ENCODE measurements at places on chromosomes 11 and 22.

DNA sequence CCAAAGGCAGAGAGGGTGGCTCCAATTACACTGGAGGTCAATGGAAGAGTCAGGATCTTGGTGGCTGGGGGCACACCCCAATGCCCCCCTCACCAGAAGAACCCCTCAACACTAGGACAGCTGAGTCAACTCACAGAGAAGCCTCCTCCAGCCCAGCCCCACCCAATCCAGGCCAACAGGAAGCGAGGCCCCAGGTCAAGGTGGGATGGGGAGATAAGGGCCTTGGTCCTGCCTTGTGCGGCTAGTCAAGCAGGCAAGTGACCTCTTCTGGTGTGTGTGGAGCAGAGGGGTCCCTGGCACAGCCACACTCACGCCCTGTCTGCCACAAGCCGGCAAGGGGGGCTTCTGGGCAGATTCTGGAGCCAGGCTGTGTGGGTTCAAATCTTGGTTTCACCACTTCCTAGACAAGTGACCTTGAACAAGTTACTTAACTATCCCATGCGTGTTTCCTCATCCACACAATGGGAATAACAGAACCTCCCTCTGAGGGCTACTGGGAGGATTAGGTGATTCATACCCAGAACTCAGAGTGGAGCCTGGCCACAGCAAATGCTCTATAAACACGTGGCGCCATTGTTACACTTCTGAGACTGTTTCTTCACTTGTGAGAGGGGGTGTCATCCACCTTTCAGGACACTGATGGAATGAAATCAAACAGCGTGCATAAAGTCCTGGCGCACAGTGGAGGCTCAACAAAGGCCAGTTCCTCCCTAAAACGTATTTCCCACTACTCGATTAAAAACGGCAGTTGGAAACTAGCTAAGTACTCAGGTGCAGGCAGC, 3.2 kb downstream of the TTLL12 start:
- no peak for DNase-seq

DNA sequence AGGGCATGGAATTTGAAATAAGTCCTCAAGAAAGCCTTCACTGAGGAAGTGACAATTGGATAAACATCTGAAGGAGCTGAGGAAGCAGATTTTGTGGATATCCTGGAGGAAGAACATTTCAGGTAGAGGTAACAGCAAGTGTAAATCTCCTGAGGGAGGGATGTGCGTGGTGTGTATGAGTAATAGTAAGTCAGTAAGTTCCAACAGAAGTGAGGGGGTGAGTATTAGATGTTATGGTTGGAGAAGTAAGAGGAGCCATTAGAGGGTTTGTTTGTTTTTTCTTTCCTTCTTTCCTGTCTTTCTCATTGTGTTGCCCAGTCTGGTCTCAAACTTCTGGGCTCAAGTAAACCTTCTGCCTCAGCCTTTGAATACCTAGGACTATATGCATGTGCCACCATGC, 29.0 kb downstream of the ANKRD42 start:
- no peak for DNase-seq

DNA sequence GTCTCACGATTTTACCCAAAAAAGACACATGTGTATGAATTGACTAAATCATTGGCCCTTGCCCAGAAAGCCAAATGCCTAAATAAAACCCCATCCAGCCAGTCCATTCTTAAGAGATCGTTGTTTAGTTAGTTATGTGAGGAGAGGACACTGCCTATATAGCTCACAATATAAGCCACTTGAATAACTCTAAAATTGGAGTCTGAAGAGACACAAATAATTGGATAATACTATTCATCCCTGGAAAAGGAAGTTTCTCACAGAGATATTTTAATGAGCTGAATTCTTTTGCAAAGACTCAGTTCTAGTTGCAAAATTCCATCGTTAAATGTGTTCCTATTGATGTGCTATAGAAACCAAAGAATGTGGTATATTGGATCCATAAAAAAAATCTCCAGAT, 176.7 kb downstream of the SOX6 start:
- no peak for DNase-seq

- no peak for DNase-seq
Measured at GRCh38 chr11:15159085-15159484, 44.4 kb downstream of the INSC start.

DNA sequence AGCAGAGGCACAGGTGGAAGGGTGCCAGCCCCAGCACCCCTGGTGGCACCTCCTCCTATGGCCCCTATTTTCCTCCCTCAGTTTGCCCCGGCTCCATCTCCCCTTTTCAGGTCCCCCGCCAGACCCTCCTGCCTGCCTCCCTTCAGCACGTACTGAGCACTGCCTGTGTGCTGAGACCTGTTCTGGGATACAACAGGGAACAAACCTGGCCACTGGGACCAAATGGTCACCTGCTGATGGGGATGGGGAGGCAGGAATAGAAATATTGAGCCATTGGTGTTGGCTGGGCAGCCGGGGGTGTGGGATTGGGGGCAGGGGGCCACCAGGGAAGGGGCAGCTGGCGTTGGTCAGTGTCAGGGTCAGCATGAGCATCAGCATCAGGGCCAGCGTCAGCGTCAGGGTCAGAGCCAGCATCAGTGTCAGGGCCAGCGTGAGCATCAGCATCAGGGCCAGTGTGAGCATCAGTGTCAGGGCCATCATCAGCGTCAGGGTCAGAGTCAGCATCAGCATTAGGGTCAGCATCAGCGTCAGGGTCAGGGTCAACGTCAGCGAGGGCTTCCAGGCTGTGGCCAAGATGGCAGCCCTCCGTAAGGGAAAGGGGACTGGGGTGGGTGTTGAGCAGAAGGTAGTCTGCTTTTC, 7.5 kb downstream of the ZNF74 start:
- DNase-seq, result no peak

DNA sequence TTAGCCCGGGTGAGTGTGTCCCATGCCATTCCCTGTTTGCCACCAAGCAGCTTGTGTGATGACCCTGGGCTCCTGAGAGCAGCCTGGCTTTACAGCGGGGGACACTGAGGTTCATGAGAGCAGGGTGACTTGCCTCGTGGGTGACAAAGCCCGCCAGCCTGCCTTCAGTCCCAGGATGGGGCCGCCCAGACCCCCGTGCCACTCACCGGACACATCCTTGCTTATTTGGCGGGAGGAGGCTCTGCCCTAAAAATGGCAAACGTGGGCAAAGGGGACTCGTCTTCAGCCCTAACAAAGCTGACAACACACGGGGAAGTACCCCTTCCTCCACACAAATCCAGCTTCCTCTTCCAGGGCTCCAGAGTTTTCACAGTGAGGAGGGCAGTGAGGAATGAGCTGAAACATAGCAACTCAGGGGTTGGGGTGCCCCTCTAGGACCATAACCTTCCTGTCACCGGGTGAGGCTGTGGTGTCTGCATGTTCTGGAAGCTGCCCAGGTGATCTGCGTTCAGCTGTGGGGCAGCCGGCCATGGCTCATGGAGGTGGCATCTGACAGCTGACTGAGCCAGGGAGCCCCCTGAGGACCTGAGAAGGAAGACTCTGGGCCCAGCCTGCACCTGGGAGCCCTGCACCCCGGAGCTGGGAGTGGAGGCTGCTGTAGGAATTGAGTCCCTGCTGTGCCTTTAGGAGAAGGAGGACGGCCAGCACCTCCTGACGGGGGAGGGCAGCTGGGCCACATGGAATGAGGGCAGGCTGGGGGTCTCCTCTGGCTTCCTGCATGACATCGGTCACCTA, 16.7 kb downstream of the RIBC2 start:
- no peak for DNase-seq

DNA sequence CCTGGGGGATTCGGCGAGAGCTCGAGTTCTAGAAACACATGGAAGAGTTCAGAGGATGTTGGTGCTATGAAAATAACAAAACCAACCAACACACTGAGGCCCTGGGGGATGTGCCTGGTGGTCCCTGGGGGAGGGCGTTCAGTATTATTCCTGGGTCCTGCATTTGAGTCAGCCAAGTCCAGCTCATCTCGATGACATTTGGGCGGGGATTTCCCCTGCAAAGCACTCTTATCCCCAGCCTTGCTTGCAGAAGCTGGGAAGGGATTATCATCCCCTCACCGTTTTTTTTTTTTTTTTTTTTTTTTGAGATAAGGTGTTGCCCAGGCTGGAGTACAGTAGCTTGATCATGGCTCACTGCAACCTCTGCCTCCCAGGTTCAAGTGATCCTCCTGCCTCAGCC, 2.1 kb upstream of the SMIM38 start:
- DNase-seq, result no peak

DNA sequence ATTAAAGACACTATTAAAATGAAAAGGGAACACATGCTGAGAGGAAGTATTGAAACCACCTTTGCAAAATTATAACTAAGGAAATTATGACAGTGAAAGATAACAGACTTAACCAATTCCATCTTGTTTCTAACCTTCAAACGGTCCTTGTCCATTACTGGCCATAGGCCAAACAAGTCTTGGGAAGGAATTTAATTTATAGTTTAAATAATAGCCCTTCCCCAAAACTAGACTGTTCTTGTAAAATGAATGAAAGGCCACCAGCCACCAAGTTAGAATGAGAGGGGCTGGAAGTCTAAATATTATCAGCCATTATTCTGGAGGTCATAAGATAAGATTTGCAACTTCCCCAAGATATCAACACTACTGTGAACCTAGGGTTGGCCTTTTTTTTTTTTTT, 1.8 kb upstream of the TALDO1 start:
- DNase-seq, result no peak

DNA sequence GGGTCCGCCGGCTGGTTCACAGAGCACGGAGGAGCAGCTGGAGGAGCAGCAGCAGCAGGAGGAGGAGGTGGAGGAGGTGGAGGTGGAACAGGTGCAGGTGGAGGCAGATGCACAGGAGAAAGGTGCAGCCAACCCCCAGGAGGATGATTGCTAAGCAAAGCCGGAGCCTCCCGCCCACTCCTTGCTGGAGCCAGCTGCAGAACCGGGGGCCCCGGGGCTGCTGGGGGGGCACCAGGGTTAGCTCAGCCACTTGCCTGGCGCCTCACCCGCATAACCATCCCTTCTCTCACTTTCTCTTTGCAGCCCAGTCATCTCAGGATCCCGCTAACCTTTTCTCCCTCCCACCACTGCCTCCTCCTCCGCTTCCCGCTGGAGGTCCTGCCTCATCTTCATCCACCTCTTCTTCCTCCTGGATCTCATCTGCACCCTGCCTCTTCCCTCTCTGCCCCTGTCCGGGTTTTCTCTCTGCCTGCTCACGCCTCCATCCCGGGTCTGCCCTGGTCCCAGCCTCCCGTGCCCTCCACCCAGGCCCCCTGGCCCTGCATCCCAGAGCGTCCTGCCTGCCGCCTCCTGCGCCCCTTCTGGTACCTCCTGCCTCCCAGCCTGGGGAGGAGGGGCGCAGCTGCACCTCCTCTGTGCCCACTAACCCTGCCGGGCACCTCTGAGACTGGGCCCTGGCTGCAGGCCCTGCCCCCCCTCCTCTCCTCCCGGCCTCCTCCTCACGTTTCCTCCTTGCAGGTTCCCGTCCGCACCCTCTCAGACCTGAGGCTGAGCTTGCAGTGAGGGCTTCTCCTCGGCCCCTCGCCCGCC, 9.5 kb downstream of the KCTD17 start:
- no peak for DNase-seq

Data from activated CD8-positive, alpha-beta memory T cell treated with anti-CD3 and anti-CD28 coated beads for 4 hours (primary cell).